ENCODE measurements at places on chromosomes 12 and 14. TPM values are rescaled to one million over a fixed set of nuclear protein-coding genes. Genes with fewer than 3 reads are reported as not detected.

SERPINA10 gene
- total RNA-seq, result not detected

DNA sequence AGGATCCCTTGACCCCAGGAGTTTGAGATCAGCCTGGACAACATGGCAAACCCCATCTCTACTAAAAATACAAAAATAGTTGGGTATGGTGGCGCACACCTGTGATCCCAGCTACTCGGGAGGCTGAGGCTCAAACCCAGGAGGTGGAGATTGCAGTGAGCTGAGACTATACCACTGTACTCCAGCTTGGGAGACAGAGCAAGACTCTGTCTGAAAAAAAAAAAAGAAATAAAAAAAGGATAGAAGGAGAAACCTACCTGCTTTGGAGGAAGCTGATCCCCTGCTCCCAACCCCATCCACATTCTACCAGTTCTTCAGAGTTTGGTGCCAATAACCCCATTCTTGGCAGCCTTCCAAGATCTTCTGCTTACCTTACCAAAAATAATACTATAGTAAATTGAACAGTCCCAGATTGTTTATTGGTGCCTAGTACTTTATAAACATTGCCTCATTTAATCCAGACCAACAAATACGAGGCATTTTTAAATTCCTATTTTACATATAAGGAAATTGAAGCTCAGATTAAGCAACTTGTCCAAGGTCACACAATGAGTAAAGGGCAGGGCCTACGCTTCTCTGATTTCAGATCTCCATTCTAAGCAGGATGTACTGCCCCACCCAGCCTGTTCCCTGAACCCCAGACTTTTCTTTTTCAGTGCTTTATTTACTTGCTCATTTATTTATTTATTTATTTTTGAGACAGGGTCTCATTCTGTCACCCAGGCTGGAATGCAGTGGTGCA lies 33.2 kb upstream of the FAM222A start:
- no peak for DNase-seq

DNA sequence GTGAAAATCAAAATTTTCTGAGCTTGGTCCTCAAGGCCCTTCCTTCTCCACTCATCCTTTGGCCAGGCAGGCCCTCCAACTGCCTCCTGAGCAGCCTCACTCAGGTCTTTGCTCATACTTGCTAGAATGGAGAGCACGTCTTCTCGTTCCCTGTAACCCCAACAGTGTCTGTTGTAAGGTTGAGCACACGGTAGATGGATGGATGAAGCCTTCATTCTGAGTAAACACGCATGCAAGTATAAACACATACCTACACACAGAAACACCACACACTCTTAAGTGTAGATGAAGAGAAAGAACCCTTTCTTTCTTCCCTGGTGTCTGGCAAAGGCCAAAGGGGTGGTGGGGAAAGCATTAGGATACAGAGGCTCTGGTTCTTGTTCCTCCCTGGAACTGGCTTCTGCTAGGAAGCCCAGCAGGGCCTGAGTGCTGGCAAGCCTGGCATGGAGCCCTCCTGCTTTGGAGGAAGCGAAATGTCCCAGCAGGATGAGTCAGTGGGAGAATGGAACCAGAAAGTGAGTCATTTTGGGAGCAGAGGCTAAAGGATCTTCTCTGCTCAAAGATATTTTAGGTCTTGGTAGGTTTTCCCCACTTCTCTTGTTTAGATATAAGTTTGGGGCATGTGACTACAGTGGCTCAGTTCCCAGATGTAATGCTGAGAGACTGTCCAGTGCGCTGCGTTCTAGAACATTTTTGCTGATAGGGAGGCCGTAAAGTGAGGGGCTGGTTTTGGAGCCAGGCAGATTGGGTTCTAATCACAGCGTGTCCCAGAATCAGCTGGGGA lies 127.4 kb downstream of the CACNA1C start:
- DNase-seq, result no peak

DNA sequence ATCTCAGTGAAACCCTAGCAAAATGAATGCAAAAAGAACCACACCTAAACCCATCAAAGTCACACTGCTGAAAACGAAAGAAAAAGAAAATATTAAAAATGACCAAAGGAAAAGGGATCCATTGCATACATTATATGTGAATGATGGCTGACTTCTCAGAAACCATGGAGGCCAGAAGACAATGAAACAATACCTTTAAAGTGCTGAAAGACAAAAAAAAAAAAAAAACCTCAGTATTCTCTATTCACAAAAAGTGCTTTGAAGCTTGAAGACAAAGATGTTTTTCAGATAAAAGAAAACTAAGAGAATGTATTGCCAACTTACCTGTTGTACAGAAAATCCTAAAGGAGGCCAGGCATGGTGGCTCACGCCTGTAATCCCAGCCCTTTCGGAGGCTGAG lies 4.5 kb upstream of the EVL start:
- no peak for DNase-seq

- DNase-seq, result no peak
Observed at GRCh38 chr14:95326987-95327386, 7.3 kb upstream of the CLMN start.

- DNase-seq, result no peak
Observed at GRCh38 chr12:57479376-57480115, at the start of gene ARHGAP9. Gene ARHGAP9, minus strand, starts transcription at chr12:57479866. Its CDS starts 460 bp downstream, at chr12:57479406.

DNA sequence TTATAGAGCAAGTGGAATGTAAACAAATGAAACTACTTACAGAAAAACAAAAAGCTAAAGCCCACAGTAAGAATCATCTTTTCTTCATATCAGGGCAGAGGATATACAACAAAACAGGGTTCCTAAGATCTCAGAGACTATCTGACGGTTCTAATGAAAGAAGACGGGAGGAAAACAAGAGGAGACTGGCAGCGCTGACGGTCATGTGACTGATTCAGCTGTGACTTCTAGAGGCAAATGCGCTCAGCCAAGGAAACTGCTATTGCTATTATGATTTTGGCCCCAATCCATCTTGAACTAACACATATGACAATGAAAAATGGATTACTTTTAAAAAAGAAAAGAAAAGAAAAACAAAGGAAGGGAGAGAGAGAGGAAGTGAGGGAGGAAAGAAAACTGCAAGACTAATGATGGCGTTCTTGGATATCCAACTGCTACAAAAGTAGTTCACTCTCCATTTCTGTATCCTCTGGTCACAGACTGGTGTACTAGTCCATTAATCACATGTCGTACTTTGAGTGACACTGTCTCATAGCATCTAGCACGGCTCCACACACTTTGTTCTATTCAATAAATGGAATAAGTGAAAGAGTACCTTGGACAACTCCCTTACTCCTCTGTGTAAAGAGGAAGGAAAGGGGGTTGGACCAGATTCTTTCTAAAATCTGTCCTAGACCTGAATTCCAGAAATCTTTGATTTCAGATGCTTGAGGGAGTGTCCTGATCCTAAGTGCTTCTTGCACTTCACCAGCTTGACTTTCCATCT lies 119.3 kb downstream of the DAD1 start:
- no peak for DNase-seq

DNA sequence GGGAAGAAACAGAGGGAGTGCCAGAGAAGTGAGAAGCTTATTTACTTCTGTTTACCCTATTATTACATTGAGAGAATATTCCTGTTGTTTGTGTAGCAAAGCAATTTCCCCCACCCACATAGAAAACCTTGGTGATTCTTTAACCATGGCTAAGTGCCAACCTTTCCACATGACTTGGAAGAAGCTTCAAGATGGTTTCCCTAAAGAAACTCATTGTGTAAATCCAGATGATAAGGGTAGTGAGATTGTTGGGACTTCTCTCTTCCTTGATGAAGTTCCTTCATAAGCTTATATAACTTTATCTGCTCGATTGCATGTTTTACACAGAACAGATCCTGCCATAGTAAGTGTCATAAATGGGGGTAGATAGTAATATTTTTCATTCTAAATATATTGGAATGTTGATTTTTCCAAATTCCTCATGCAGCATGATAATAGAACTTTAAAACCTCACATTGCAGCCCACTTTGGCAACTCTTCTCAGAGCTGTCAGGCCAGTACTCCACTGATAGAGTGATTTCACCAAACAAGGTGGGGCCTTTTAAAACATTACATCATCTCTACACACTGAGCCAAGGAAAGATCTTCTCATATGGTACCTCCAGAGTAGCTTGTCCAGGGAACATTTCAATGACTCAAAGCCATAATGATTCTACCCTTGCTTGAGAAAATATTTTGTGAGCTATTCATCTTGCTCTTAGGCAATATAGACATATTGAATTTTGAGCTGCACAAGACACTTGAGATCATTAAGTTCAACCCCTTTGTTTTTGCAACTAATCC lies 47.8 kb upstream of the KIF21A start:
- DNase-seq, result no peak

GRCh38 chr14:61528591-61529021 lies 166.7 kb upstream of the HIF1A start:
- no peak for DNase-seq
